Lung microvascular endothelial cell (primary cell): ENCODE measurements at places on chromosomes 1 and 21. TPM values are rescaled to one million over a fixed set of nuclear protein-coding genes. Genes with fewer than 3 reads are reported as not detected.

The ADCY10 gene
- not detected in 2 replicates for total RNA-seq

The GUCA2B gene
- not detected in 2 replicates for total RNA-seq

The ADPRS gene
- total RNA-seq = 26.4 and 38.1 TPM in 2 replicates

The LAPTM5 gene
- total RNA-seq = 33.8 and 66.7 TPM in 2 replicates

The DCLRE1B gene
- 1.4 and 1.5 TPM in 2 replicates for total RNA-seq

The PRAMEF27 gene
- not detected in 2 replicates for total RNA-seq

The KLHL12 gene
- total RNA-seq = 18.1 and 22.0 TPM in 2 replicates

The DNAI4 gene
- total RNA-seq = 1.5 and 6.0 TPM in 2 replicates

The S100A7A gene
- total RNA-seq = not detected in 2 replicates

The TFF2 gene
- total RNA-seq = not detected in 2 replicates

The MR1 gene
- total RNA-seq = 0.99 and 1.5 TPM in 2 replicates

The CRYZL1 gene
- total RNA-seq = 18.7 and 24.6 TPM in 2 replicates

The DMRTA2 gene
- not detected in 2 replicates for total RNA-seq

The PRDM16 gene
- 0.22 TPM in 1 of 2 replicates, not detected in the other for total RNA-seq

The SLC37A1 gene
- 8.3 and 13.3 TPM in 2 replicates for total RNA-seq

The PAQR6 gene
- total RNA-seq = 0.22 and 0.60 TPM in 2 replicates

The SAMD11 gene
- total RNA-seq = not detected in 2 replicates

The PLXNA2 gene
- total RNA-seq = 42.7 and 46.4 TPM in 2 replicates

The FNDC10 gene
- 0.44 and 0.99 TPM in 2 replicates for total RNA-seq

The ZFYVE9 gene
- total RNA-seq = 23.5 and 36.7 TPM in 2 replicates

The F5 gene
- total RNA-seq = not detected in 2 replicates

The AIRE gene
- not detected in 2 replicates for total RNA-seq

The PGLYRP3 gene
- not detected in 2 replicates for total RNA-seq

The COPA gene
- 206 and 209 TPM in 2 replicates for total RNA-seq

The FCRL6 gene
- total RNA-seq = not detected in 2 replicates

The AADACL3 gene
- total RNA-seq = not detected in 2 replicates

The PHF13 gene
- 7.7 and 7.8 TPM in 2 replicates for total RNA-seq

The AQP10 gene
- total RNA-seq = under 0.01 TPM in 1 of 2 replicates, not detected in the other

The ADGRB2 gene
- 0.20 and 0.22 TPM in 2 replicates for total RNA-seq

The UMODL1 gene
- not detected in 2 replicates for total RNA-seq

The TNFRSF1B gene
- total RNA-seq = 3.8 and 8.7 TPM in 2 replicates

The FNDC5 gene
- total RNA-seq = 0.20 and 0.44 TPM in 2 replicates

The CD48 gene
- total RNA-seq = not detected in 2 replicates

The OR2T35 gene
- not detected in 2 replicates for total RNA-seq
